ENCODE measurements at places on chromosomes 12 and 14.

- DNase-seq, result no peak
Observed at GRCh38 chr14:24435192-24435810, 5.5 kb downstream of the KHNYN start.

DNA sequence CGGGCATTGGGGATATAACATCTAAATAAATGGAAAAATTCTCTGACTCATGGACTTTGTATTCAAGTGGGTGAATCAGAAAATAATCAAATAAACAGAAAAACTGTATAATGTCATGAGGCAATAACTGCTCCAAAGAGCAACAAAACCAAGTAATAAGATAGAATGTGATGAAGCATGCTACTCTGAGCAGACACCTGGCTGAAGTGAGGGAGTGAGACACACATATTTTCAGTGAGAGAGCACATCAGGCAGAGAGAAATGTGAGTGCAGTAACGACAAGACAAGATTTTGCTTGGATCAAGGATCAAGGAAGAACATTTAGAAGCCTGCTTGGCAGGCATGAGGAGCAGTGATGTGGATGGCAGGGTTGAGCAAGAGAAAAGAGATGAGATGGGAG lies 75.8 kb upstream of the CCDC91 start:
- DNase-seq, result no peak

DNA sequence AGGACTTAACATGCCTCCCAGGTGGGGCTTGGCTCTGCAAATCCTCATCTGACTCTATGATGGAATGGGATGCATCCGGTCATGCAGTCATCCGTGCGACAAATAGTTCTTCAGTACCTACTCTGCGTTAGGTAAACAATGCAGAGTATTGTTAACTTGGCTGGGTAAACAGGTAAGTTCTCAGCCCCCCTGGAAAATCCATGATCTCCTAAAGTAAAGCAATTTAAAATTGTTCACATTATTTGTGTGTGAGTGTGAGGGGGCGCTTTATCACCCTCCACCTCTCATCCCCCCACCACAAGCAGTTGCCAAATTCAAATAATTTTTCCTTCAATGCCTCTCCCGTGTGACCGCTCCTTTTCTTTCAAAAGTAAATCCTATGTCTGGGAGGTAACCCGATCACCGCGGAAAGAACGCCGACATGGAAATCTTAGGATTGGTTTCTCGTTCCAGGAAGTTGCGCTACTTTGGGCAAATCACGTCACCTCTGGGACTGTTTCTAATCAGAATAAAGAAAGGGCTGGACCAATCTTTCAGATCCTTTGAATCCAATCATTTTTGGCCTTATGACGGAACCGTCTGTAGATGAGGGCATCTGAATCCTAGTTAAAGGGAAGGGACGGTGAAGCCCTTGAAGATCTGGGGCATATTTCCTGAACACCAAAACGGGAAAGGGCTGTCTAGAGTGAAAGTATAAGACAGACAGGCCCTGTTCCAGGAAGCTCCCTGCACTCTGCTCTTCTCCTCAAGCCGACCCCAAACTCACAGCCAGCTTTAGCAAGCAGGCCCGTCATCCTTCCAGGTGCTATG lies 44.0 kb upstream of the SINHCAF start:
- DNase-seq, result no peak

GRCh38 chr12:112606611-112607365 lies 184.8 kb upstream of the RPH3A start:
- no peak for DNase-seq

- DNase-seq, result no peak
Observed at GRCh38 chr12:79373896-79374499, 316.8 kb downstream of the PAWR start.

GRCh38 chr14:56046546-56046945 lies 71.7 kb upstream of the PELI2 start:
- no peak for DNase-seq

- no peak for DNase-seq
Observed at GRCh38 chr12:72028966-72029365, 90.3 kb downstream of the TPH2 start.

- no peak for DNase-seq
Observed at GRCh38 chr12:78612190-78612589, 252.4 kb upstream of the SYT1 start.

DNA sequence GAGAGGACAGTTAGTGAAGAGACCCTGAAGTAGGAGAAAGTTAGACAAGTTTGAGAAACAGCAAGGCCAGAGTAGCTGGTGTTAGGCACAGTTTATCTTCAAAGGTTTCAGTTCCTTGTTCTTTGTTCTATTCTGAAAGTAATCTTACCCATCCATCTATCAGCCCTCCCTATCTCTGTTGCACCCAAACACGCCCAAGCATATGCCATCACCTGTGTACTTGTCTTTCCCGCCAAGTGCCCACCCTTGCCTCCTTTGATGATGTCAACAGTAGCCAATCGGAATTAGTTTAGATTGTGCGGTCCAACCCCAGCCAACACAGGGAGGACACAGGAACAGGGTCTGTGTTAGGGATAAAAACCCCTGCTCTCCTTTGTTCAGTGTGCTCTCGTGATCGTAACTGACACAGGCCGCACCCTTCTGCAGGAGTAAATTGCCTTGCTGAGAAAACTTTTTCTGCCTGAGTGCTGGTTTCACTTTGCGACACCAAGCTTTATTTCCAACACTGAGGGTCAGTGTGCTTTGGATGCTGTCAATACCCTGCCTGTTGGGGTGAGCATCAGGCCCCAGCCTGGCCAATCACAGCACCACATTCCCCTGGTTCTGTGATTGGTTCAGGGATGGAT lies 4.7 kb upstream of the TMEM229B start:
- DNase-seq, result no peak

- DNase-seq, result no peak
Observed at GRCh38 chr14:101858791-101859537, 97.5 kb downstream of the PPP2R5C start.

DNA sequence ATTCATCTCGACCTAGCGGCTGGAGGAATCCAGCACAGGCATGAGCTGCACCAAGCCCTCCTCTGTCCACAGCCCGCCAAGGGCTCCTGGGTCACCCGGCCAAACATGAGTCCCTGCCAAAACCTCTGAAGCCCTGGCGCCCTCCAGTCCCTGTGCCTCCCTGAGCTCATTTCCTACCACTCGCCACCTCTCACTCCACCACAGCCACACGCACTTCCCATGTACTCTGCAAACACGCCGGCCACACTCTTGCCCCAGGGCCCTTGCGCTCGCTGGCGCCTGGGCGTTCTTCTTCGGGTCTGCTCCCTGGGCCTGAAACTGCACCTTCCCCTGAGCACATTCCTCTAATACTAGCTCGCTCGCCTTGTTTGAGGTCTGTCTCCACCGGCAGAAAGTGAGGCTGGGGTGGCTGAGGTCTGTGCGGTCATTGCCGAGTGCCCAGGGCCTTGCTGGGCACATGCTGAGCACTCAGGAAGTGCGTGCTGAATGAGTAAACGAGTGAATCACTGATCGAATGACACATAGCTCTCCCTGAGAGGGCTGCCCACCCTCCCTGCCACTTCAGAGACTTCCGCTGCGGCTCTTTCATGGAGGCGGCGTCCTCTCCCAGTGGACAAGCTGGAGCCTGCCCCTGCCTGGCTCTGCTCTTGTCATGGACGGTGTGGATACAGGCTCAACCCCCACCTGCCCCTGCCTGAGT lies 33.7 kb upstream of the DLK1 start:
- DNase-seq, result peak; percentile 52

DNA sequence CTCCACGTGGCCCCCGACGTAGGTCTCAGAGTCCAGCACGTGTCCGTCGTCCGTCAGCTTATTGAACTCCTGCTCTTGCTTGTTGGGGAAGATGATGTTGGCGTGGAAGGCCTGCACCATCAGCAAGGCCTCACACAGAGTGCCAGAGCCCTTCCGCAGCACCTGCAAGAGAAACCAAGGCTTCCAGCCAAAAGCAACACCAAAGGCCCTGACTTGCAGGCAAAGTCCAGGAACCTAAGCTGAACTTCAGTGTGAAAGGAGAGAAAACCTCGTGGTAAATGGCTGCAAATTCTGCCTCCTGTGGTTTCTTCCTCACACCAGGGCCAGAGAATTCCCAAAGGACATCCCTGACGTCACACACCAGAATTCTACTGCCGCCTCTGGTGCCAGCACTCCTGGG lies 14.5 kb downstream of the POLE start:
- DNase-seq, result no peak

DNA sequence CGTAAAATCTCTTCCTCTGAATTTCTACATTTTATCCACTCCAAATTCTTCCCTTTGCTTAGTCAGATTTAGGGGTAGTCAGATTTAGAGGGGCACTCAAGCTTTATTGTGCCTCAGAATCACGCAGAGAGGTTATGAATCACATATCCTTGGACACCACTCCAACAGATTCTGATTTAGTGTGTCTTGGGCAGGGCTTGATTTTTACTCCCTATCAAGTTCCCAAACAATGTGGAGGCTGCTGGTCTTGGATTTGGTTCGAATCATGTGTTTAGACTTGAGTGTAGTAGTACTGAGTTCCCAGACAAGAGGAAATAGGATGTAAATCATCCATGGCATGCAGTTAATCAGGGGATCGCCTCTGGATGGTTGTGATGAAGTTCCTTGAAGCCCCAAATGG lies 298.1 kb upstream of the CLEC14A start:
- DNase-seq, result no peak

DNA sequence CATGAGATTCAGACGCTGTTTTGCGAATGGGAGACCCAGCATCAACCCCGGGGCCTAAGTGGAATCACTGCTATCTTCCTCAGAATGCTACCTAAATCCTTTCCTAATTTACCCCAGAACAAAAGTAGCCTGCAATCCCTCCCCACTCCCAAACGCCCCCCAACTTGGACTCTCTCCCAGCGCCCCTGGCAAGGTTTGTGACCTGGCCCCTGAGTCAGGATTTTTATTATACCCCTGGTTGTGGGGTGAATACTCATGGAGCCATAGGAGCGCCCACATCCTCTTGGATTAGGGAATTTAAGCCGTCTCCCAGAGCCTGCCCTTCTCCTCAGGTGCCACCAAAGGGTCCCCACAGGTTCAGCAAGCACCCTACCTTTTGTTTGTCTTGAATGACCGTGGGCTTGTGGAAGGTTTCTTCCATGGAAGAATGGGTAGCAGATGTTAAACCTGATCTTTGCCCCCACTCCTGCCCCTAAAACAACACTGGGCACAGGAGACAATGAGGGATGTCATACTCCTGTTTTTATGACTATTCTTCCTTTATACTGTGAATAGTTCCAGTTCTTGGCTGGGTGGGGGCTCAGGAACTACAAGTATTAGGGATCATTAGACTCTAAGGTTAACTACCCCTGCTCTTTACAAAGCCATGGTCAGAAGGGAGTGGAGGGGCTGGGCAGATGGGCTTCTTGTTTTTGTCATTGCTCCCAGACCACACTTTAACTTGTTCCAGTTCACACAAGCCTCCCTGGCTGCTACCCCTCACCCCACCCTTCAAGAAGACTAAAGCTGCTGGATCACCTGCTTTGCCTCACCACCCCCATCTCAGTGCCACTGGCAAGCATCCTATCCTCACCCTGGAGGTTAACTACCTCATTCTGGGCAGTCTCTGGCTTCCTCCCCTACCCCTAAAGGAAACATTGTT lies 630 bp downstream of the MYL6B start:
- no peak for DNase-seq

GRCh38 chr12:124394462-124395128 lies 99.7 kb downstream of the RFLNA start:
- DNase-seq, result no peak

DNA sequence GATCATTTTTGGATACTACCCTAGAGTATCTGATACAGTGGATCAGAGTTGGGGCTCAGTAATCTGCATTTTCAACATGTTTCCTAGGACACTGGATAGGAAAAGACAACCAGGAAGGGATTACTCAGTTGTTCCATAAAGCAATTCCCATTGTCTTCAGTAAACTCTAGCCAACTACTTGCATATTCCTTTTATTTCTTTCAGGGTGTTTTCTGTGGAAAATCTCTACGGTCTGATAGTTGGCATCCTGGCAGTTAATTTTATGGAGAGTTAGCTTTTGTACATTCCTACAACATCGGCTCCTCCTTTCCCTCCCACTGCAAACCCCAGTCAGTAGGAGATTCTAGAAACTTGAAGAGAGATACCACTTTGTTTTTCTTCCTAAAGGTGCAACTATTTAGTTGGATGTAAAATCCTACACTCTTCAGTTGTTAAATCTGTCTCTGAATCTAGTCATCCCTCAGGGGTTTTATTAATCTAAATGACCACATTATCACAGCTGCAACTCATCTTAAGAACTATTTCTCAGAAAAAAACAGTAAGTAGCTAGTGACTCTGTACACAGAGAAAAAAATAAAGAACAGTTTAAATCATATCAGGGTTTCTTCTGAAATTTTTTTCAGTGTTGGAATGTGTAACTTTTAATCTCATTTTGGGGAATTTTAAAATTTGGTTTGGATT lies 103.9 kb downstream of the PDE3A start:
- no peak for DNase-seq

All from astrocyte of the cerebellum (primary cell).